ENCODE measurements at places on chromosomes 4 and X.

GRCh38 chrX:39750256-39750790, 347.4 kb downstream of the BCOR start:
- no peak for DNase-seq

DNA sequence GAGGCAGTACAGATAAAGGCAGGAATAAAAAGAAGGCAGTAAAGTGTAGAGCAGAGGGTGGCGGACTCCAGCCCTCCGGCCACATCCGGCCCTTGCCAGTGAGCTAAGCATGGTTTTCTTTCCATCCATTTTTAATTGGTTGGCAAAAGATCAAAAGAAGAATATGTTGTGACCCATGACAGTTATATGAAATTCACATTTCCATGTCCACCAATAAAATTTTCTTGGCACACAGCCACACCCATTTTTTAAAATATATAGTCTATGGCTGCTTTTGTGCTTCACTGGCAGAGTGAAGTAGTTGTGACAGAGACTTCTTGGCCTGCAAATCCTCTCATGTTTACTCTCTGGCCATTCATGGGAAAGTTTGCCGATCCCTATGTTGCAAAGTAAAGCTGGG, 29.8 kb downstream of the SLC9A6 start:
- DNase-seq = no peak

GRCh38 chrX:129957241-129958082, 25.0 kb upstream of the BCORL1 start:
- DNase-seq = no peak

- DNase-seq = no peak
Observed at GRCh38 chr4:38111717-38112116, 151.5 kb downstream of the PTTG2 start.

GRCh38 chrX:64150775-64151174, 54.7 kb downstream of the AMER1 start:
- no peak for DNase-seq

DNA sequence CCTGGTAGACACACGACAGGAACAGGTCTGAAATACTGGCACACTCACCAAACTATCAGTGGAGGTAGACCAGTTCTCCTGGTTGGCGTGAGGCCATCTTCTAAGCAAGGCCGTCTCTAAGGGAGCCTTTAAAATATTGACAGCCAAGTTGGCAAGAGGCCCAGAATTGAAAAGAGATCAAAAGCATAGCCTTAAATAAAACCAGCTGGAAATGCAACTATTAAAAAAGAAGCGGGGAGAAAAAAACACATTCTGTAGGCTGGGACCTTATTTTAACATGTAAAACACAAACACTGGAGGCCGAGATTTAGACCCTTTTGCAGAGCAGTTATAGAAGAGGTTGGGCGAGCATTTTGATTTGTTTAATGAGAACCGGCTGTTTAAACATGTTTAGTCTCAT, 233.0 kb upstream of the CLNK start:
- DNase-seq = no peak

DNA sequence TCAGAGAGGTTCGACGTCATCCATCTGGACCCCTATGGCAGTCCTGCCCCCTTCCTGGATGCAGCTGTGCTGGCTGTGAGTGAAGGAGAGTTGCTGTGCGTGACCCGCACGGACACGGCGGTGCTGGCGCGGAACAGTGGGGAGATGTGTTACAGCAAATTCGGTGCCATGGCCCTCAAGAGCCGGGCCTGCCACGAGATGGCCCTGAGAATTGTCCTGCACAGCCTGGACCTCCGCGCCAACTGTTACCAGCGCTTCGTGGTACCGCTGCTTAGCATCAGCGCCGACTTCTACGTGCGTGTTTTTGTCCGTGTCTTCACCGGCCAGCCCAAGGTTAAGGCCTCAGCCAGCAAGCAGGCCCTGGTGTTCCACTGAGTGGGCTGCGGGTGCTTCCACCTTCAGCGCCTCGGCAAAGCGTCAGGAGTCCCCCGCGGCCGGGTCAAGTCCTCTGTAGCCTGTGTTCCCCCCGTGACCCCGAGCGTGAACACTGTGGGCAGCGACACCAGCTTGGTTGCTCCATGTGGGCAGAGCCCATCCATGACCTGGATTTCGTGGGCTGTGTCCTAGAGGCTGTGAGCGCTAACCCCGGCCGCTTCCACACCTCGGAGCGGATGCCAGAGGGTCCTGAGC, 186.7 kb upstream of the SLITRK2 start:
- no peak for DNase-seq

DNA sequence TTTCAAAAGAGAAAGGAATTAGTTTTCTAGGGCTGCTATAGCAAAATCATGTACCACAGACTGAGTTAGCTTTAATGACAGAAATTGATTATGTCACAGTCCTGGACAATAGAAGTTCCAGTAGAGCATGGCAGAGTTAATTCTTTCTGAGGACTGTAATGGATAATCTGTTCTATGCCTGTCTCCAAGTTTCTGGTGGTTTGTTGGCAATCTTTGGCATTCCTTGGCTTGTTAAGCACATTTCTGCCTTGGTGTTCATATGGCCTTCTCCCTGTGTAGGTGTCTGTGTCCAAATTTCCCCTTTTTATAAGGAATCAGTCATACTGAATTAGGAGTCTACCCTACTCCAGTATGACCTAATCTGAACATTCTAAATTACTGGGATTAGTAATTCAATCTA, 336.1 kb upstream of the PABPC4L start:
- no peak for DNase-seq

DNA sequence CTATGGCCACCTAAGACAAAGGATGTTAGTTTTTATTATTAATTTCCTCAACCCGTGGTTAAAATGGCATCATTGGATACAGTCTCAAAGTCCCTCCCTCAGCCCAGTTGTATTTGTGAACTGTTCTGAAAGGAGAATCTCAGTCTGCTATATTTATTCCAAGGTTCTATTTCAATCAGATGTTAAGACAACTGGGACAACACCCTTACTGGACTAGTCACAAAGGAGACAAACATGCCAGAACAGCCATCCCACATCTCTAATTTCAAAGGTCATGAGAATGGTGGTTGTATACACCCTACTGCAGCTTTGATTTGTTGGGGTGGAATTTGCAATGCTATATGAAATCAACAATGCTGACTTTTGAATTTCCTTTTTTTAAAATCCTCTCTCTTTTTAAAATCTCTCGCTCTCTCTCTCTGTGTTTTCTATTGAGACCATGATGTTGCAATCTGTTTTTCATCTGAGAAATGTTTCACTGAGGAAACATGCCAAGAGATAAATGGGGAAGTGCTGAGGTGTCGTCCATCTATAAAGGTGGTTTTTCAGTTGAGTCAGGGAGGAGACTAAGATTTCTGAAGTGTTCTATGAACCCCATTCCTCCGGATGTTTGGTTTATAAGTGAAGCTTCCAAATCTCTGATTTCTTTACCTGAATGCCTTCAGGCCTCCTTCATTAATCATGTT, 201.5 kb upstream of the GATB start:
- no peak for DNase-seq

DNA sequence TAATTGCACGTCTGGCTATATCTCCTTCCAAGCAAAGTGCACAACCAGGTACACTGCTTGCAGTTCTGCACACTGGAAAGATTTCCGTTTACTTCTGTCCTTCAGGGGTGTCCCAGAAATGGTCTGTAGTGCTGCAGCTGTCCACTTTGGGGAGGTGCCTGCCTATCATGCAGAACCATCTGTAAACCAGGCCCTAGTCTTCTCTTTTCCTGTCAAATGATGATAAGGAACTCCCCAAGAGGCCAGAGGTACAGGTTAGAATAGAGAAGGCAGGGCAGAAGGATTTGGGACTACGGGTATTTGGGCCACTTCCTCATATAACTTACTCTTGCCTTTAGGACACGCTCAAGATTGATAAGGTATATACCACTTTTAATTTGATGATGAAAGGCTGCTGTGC, 746.9 kb downstream of the FAT4 start:
- no peak for DNase-seq

All from activated T-helper 1 cell treated with anti-CD3 and anti-CD28 coated beads, Interleukin-2, amount 50 U/mL, for 16 hours (primary cell).